ENCODE measurements at places on chromosomes 16 and 17. TPM values are rescaled to one million over a fixed set of nuclear protein-coding genes. Genes with fewer than 3 reads are reported as not detected.

DNA sequence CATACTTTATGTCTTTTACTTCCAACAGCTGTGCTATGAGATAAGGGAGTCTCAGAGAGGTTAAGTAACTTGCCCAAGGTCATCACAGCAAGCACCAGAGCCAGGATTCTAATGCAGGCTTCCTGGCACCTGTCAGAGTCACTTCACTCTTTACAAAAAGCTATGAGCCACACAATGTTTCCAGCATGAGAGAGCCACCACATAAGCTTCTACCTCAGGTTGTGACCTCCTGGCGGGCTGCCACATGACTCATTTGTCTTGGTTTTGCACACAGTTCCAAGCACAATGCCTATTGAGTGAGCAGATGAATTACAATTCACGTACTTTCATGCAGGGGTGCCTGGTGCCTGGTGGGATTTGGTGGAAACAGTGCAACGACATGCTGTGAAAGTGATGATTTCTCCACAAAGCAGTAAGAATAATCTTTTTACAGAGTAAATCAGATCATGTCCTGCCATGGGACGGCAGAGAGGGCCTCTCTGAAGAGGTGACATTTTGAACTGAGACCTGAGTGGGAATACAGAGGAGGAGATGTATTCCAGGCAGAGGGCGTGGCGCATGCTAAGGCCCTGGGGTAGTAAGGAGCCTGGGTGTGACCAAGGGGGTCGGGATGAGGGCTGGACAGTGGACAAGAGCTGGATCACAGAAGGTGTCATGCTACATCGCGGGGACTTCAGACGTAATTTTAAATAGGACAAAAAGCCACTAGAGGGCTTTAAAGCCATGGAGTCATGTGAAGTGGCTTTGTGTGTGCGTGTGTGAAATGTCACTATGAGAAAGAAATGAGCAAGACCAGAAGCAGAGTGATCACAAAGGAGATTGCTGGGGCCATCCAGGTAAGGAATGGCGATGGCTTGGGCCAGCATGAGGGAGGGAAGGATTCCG is 53.4 kb downstream of the CACNG3 start:
- DNase-seq, result no peak

DNA sequence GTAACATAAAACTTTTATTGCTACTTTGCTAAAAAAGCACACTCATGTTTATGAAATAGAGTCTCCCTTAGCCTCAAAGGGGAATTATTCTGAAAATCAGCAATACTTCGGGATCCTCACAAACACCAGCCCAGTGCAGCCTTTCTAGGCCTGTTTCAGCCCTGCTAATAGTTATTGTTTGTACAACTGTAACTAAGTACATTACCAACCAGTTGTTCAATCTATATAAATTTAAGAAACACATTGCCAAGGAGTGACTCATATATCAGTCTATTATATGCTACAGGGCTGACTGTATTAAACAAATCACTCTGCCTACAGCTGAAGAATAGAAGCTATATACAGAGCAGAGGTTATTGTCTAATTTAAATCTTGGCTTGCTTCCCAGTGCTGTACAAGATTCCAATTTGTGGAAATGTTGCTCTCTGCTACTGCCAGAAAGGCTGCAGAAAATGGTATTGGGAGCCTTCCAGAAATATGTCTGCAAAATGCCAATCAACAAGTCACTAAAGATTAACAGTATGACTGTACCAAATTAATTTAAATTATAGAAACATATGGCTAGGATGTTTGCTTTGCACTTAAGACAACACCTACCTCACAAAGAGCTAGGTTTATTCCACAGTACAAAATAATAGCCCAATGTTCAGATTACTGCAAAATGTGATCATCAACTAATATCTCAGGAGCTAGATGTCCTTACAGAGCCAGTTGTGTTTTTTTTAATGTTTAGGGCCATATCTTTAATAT is 49.7 kb downstream of the TOX3 start:
- DNase-seq, result no peak

DNA sequence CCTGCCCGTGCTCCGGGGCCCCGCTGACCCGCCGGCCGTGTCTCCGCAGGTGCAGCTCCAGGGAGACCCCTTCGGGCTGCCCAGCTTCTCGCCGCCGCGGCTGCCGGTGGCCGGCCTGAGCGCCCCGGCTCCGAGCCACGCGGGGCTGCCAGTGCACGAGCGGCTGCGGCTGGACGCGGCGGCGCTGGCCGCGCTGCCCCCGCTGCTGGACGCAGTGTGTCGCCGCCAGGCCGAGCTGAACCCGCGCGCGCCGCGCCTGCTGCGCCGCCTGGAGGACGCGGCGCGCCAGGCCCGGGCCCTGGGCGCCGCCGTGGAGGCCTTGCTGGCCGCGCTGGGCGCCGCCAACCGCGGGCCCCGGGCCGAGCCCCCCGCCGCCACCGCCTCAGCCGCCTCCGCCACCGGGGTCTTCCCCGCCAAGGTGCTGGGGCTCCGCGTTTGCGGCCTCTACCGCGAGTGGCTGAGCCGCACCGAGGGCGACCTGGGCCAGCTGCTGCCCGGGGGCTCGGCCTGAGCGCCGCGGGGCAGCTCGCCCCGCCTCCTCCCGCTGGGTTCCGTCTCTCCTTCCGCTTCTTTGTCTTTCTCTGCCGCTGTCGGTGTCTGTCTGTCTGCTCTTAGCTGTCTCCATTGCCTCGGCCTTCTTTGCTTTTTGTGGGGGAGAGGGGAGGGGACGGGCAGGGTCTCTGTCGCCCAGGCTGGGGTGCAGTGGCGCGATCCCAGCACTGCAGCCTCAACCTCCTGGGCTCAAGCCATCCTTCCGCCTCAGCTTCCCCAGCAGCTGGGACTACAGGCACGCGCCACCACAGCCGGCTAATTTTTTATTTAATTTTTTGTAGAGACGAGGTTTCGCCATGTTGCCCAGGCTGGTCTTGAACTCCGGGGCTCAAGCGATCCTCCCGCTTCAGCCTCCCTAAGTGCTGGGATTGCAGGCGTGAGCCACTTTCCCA is 5.9 kb downstream of the CTF1 start:
- peak; percentile 34 for DNase-seq

RAPGEFL1 gene
- total RNA-seq, result 4.5 TPM

Measured in CD4-positive, CD25-positive, alpha-beta regulatory T cell (primary cell).